H1 (cell line): ENCODE measurements at places on chromosomes 2 and 18.

- no peak for DNase-seq
These were observed 1.4 kb upstream of the TMEM178A start for GRCh38 chr2:39664232-39664887.

DNA sequence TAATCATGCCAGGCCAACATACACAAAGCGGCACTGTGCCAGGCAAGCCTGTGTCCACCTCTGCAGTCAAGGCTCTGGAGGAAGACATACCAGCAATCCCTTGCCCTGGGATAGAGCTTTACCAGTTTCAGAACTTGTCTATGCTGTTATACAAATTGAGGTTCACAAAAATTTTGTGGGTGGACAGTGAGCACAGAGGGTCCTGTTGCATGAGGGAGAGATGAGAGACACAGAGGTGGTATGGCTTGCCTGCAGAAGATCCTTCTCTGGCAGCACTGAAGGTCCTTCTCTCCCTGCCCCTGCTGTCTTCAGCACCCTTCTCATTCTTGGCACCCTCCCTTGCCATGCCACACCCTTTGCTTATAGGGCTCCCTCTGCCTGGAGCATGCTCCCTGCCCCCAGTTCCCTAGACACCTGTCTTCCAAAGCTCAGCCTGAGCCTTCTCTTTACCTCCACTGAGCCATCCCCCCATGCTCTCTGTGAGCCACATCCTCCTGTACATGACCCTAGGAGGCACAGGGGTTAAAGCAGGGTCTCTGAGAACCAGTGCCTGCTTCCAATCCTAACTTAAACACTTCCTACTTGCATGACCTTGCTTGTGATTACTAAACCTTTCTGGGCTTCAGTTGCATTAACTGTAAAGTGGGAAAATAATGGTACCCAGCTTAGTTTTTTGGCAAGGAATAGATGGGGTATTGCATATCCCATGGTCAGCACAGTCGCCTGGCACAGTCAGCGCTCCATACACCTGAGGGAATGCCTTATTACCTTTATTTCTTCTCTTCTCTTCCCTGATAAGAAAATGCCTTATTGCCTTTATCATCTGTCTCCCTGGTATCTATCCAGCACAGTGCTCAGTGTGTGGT is 857 bp downstream of the FABP1 start:
- DNase-seq, result no peak

GRCh38 chr2:85866165-85866659 is 22.6 kb downstream of the ST3GAL5 start:
- DNase-seq, result no peak

- no peak for DNase-seq
These were observed 20.9 kb downstream of the ARHGAP28 start for GRCh38 chr18:6750411-6750810.

DNA sequence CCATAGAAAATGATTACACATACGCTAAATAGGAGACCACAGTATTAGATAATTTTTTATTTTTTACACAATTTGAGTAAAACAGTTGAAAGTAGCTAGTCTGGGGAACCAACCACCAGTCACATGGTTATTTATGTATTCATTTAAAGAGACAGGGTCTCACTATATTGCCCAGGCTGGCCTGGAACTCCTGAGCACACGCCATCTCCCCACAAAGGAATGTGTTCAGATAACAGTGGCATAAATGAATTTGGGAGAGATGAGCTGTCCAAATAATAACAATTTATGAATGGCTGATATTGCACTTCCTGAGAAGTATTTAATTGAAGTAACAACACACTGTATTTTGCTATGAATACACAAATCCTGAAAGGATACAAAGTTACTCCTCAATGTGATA is 39.7 kb downstream of the KIDINS220 start:
- no peak for DNase-seq

DNA sequence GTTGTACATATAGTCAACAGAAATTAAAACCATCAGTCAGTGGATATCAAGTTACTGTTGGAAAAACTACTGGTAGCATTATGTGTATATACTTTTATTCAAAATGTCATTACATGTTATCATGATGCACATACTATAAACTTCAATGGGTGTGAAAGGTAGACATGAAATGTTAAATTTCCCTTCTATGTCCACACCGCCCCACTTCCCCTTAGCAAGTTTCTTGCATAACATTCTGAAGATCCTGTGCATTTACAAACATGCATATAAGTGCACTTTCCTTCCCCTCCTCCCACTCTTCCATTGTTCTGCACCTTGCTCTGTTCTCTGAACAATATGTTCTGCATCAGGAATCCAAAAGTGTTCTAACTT is 16.6 kb upstream of the HK2 start:
- DNase-seq, result no peak

DNA sequence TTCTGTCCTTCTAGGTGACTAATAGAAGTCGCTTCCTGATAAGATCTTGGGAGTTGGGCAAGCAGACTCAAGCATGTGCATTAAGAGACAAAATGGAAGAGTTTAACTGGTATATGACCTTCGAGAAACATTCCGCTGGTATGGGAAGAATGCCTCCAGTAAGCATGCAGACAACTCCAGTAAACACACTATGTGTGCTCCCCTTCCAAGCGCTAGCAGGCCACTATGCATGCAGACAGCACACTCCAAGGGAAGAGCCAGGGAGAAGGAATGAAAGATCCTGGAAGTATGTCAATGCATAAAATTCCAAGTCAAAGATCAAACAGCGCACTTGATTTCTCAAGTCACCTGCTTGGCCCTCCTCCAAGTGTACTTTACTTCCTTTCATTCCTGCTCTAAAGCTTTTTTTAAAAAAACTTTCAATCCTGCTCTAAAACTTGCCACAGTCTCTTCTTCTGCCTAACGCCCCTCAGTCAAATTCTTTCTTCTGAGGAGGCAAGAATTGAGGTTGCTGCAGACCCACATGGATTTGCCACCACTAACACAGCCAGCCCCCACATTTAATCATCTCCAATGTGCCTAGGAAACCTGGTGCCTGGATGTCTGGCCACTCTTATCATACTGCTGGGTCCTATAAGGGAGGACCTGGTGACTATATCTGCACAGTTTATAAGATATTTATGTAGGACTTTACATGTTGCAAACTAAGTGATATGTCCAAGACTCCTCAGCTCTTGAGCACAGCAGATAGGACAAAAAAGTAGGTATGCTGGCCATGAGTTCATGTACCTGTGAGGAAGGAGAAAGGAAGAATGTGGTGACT is 239.8 kb downstream of the PDE11A start:
- no peak for DNase-seq

- no peak for DNase-seq
These were observed 260.3 kb downstream of the KLHL29 start for GRCh38 chr2:23645230-23645808.

- DNase-seq, result no peak
These were observed 48.6 kb upstream of the DAPL1 start for GRCh38 chr2:158746488-158746887.

- no peak for DNase-seq
These were observed 1082.3 kb upstream of the TMEFF2 start for GRCh38 chr2:193276988-193277387.

DNA sequence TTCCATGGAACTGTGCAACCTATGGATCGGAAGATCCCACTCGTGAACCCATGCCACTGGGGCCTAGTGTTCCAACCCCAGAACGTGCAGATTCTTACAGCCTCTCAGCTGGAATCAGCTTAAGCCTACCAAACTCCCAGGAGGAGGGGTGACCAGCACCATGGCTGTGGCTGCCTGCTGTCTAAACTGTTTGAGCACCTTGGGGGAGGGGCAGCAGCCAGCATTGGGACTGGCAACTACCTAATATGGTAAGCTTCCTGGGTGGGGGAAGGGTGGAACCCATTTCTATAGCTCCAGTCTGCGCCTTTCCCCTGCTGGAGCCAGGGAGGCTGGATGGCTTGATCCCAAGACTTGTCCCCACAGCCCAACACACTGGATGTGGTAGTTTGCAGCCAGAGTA is 10.7 kb upstream of the POLE4 start:
- no peak for DNase-seq

GRCh38 chr2:39431592-39432316 is 5.3 kb downstream of the MAP4K3 start:
- DNase-seq, result no peak
